LoVo (cell line): ENCODE measurements at places on chromosomes 5 and 9.

GRCh38 chr5:4563400-4563799 lies 576.7 kb upstream of the ADAMTS16 start:
- no peak for DNase-seq

- no peak for DNase-seq
Measured at GRCh38 chr5:131977212-131977604, 31.7 kb upstream of the MEIKIN start.

GRCh38 chr9:14027116-14027800 lies 286.7 kb downstream of the NFIB start:
- no peak for DNase-seq

DNA sequence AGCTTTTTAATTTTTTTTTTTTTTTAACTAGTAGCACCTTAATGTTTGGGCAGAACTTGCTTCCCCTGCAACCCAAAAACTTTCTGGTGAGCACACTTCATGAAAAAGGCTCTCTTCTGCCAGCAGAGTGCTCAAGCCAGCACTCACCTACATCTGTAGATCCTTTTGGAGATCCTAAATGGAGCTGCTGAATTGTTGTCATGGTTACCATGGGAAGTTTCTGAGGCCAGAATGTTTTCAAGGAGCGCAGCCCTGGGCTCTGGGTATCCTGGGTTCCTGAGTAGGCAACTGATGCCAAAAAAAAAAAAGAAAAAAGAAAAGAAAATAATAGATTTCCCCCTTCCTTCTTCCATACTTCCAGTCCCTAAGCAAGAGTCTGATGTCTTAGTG lies 3.1 kb upstream of the CPEB4 start:
- no peak for DNase-seq

DNA sequence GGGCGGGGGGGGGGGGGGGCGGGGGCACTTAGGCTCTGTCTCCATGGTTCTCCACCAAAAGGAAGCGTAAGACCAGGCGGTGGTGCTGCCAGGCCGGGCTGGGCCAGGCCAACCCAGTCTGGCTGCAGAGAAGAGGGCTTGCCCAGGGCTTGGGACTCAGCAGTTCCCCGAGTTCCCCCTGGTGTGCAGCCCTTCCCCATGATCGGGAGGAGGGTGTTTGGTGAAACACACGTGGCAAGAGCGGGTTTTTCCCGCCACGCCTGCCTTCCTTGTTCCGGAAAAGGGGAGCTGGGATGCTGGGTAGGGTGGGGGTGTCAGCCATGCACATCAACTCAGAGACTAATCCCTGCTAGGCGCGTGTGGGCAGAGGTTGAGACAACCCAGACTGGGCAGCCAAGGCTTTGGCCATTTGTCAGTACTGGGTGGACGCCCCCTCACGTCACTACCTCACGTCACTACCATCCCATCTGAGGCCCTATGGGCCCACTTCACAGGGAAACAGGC lies 32.9 kb downstream of the PRRX2 start:
- no peak for DNase-seq

DNA sequence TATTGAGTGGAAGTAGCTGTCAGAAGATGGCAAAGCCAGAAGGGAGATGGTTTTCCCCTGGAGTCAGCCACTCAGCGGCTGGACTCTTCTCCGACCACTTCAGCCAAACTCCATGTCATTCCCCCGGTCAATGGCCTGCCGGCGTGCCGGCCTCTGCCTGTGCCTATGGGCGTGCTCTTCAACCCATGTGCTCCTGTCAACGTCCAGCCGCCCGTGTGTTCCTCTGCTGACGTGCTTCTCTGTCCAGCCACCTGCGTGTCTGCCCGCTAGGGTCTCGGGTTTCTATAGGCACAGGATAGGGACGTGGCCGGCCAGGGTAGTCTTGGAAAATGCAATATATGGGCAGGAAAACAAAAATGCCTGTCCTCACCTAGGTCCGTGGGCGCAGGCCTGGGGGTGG lies 77.7 kb upstream of the RUFY1 start:
- no peak for DNase-seq
